ENCODE measurements at places on chromosomes 5 and 9.

- no peak for DNase-seq
Measured at GRCh38 chr5:2141254-2142000, 258.7 kb upstream of the IRX4 start.

GRCh38 chr5:127875235-127876021 is 172.2 kb downstream of the CCDC192 start:
- peak; percentile 28 for DNase-seq

- no peak for DNase-seq
Measured at GRCh38 chr5:1836891-1837880, 36.0 kb downstream of the NDUFS6 start.

DNA sequence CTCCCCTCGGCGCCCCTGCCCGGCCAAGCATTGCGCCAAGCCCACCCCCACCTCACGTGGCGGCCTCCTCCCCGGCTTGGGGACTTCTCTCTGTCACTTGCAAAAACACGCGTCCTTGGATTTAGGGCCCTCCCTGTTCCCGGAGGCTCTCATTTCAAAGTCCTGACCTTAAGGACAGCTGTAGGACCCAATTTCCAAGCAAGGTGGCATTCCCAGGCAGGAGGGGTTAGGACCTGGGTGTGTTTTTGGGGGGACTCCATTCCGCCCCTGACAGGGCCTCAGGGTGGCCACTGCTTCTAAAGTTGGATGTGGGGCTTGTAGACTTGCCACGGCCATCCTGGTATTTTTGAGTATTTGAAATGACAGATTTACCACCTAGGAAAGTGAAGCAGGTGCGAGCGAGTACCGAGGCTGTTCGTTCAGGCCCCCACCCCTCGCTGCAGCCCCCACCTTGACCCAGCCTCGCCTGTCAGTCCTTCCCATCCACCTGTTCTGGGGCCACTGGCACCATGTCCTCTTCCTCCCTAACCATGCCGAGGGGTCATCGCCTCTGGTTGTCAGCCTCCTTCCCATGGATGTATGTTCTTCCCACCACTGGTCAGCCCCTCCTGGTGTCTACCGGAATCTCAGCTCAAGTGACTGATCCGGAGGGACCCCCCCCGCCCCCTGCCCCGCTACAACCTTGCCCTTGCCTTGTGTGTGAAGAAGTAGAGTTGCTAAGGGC is 52.4 kb downstream of the MRPL36 start:
- no peak for DNase-seq

- DNase-seq, result no peak
Measured at GRCh38 chr5:138352722-138353559, 456 bp downstream of the KDM3B start.

DNA sequence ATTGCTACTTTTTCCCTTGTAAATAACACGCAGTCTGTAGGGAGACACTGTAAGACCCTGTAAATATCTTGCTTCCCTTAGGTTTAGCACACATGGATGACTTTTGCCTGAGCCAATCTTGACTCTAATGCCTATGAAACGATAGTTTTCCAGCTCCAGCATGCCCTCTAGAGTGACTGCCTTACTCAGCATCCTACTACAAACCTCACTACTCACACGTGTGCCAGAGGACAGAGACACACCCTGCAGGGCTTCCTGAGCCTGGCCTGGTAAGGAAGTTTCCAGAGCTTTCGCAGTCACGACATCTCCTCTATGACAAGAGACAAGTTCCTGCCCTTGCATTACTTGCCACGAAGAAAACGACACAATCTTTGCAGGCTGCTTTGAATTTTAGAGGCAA is 138.1 kb downstream of the ATPSCKMT start:
- DNase-seq, result peak; percentile 55

GRCh38 chr5:123209502-123210027 is 120.5 kb downstream of the PRDM6 start:
- DNase-seq, result peak; percentile 88

DNA sequence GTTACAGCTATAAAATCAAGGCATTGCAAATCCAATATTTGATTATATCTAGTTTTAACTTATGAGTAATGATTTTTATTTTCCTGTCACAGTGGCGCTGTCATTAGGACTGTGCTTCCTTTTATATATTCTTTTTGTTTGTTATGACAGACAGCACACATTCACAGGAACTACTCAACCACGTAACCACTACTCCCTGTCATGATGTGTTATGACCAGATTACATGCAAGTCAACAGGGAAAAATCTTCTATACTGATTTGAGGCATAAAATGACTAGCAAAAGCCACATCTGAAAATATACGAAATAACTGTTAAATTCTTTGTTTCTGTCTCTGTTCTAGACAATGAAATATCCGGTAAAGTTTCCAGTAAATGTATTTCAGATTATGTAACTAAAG is 25.4 kb downstream of the SREK1 start:
- no peak for DNase-seq

GRCh38 chr5:173622183-173623047 is 6.0 kb upstream of the BOD1 start:
- no peak for DNase-seq

DNA sequence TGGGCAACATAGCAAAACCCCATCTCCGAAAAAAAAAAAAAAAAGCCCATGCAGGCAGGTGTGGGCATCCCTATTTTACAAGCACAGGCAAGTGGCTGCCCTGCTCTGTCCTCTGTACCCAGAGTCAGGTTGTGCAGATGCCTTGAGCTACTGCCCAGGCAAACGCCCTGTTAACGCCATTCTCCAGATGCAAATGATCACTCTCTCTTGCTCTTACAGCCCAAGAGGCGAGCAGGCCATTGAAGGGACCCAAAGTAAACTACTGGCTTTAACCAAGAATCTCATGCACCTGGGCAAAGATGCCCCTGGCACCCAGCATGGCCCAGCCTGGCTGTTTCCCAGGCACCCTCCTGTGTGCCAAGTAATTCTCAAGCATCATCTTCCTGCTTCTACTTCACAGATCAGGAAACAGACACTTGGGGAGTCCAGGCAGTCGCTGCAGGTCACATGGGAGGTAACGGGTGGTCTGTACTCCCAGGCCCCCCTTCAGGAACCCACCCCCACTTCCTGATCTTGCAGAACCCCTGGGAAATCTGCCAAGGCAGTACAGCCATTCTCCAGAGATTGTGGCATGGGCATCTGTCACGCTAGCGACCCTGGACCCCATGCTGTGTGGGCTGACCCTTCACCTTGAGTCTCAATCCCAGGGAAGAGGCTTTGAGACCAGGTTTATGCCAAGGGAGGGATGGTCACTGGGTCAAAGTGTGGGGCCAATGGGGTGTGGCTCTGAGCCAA is 14.2 kb downstream of the EEIG1 start:
- no peak for DNase-seq

DNA sequence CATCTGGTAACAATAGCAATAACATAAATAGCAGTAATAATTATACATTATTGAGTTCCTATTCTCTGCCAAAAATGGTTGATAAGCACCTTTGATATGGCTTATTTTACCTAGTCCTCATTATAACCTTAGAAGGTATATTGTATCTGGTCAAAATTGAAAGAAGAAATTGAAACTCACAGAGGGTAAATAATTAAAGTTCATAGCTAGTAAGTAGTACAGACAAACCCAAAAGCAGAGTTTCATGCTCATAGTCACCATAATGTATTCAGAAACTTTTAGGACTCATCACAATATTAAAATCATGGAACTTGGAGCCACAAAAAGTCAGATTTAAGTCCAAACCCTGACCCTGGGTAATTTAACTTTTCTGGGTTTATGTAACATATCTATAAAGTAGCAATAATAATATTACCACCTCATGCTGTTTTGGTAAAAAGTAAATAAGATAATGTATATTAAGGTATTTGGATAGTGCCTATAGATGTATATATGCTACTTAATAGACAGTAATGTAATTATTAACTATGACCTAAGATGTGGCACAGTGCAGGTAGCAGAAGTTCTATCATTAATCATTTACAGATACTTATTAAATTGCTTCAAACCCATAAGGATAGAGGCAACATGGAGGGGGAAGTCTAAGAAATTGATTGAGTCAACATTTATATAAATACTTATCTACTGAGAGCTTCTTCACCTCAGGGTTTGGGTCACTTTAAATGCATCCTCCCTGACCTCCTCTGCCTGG is 32.4 kb downstream of the STK32A start:
- DNase-seq, result no peak

- DNase-seq, result no peak
Measured at GRCh38 chr5:58262226-58262625, 197.7 kb downstream of the PLK2 start.

GRCh38 chr5:99033014-99033900 is 104.5 kb upstream of the CHD1 start:
- DNase-seq, result no peak

GRCh38 chr5:139693676-139694364 is 45.7 kb downstream of the CXXC5 start:
- no peak for DNase-seq

DNA sequence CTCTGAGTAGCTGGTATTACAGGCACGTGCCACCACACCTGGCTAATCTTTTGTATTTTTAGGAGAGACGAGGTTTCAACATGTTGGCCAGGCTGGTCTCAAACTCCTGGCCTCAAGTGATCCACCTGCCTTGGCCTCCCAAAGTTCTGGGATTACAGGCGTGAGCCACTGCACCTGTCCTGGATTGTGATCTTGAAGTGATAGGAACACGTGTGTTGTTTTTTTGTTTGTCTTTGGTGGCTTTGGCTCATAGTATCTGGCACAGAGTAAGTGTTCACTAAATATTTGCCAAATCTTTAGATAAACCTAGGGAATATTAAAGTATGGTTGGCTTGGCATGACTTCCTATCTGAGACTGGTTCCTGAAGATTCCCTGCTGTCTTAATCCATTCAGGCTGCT is 172.7 kb downstream of the ARHGAP26 start:
- DNase-seq, result no peak

DNA sequence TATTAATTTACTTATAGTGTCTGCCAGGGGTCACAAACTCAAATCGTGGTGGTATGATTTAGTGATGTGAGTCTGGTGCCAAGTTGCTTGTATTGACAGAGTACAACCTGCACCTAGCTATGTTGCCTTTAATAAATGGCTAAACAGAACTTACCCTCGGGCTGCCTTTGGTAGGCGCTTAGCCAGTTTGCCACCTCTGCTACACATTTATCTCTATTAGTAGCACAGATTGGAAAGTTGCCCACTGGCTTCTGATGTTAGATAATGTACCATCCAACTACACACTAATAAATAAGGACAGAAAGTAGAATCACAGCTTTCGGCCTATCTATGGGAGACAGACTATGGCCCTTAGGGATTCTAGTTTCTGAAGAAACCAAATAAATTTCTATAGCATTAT is 368.4 kb downstream of the MAN2A1 start:
- no peak for DNase-seq

GRCh38 chr5:163552536-163552935 is 47.1 kb downstream of the MAT2B start:
- no peak for DNase-seq

- DNase-seq, result no peak
Measured at GRCh38 chr9:3455717-3456116, 70.1 kb downstream of the RFX3 start.

DNA sequence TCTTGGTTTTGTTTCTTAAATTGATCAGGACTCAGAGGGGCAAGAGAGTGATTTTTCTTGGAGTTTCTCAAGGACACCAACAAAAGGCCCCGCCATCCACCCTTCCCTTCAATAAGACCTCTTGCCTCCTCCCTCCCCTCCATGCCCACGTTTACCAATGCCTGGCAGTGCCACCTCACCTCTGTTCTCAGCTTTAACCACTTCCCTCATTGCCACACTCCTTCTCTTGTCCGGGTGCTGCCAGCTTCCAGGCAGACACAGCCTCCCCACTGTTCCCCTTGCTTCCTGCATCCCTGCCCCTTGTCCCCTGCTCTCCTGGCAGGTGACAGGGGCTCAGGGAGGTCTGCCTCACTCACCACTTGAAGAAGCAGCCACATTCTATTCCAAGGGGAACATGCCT is 90.8 kb downstream of the LHX2 start:
- no peak for DNase-seq

DNA sequence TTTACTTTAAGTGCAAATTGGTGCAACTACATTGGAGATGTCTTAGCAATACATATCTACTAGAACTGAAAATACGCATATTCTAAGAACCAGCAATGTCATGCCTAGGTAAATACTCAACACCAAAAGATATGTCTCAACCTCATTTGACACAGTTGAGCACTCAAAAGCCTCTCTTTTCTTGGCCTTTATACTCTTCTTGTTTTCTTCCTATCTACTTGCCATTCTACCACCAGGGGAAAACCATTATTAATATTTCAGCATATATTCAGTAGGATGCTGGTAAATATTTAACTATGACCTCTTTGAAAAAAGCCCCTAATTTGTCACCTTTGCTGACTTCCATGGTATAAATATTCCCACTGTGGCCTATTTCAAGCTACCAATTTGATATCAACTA is 443.8 kb downstream of the LRRC70 start:
- DNase-seq, result no peak

DNA sequence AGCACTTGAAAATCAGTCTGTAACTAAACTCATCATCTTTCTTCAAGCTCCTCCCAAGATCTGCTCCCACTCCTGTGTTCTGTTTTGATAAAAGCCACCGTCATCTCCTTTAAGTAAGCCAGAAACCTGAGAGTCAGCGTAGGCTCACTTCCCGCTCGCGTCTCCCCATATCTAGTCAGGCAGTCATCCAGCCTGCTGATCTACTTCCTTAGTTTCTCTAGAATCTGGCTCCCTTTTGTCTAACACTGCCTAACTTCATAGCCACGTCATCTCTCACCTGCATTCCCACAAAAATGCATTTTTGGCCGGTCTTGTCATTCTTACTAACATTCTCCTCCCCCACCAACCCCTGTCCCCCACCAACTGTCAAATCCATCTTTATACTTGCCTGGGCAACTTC is 3.0 kb upstream of the TJP2 start:
- no peak for DNase-seq

- peak; percentile 80 for DNase-seq
Measured at GRCh38 chr5:73030995-73031394, 75.2 kb downstream of the FCHO2 start.

DNA sequence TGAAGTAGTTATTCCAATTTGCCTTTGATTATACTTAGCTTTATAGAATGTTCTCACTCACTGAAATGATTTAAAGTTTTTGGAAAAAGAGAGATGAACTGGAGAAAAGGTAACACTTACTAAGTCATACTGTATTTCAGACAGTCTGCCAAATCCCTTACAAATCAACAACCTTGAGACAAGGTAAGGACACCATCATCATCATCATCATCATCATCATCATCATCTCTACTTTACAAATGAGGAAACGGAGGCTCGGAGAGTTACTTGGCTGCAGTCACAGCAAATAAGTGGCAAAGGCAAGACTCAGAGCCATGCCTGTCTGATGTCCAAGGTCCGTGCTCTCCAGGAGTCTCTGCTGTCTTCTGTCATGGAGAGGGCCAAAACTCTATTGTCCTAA is 9.4 kb downstream of the GDA start:
- no peak for DNase-seq

DNA sequence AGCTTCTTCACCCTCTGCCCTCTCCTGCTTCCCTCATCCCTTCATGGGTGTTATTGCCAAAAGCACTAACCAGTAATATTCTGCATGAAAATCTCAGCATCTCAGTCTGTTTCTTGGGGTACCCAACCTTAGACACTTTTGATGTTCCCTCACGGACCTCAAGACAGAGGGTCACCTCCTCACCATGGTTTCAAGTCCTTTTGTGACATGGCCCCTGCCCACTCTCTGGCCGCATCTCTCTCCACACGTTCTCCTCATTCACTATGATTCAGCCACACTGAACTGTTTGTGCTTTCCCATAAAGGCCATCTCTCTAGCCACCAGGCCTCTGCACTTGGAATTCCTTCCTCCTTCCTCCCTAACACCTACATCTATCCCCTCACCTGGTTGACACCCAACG is 111.5 kb upstream of the SPOCK1 start:
- no peak for DNase-seq

GRCh38 chr5:10467281-10468198 is 25.9 kb downstream of the ROPN1L start:
- no peak for DNase-seq

GRCh38 chr9:75106857-75107256 is 18.5 kb downstream of the OSTF1 start:
- no peak for DNase-seq
